ENCODE measurements at places on chromosomes 6 and 20.

DNA sequence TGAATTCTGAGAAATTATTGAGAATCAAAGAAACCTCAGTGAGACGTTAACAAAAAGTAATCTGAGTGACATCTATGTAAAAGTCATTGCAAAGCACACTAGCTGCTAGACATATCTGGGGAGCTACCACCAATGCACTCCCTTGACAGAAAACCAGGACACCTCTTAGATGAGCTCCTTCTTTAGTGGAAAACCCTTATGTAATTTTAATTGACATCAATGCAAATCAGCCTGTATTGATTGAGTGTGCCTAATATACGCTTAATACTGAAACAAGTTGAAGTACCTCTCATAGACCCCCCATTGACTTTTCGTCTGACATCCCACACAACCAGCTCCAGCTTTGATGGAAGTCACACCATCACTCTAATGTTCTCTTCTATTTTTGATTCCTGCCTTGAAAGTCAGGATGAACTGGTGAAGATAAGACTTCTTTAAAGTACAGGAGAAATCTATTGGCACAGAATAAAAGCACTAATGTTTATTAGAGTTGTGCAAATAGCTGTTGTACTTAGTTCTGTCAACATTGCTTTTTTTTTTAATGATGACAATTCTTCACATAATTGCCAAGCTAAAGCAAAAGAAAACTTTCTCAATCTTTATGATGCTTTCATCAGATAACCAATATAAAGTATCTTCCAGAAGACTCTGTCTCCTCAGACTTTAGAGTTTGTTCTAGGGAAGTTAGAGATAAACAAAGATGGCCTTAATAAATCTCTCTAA lies 98.0 kb upstream of the FAM8A1 start:
- no peak for DNase-seq

DNA sequence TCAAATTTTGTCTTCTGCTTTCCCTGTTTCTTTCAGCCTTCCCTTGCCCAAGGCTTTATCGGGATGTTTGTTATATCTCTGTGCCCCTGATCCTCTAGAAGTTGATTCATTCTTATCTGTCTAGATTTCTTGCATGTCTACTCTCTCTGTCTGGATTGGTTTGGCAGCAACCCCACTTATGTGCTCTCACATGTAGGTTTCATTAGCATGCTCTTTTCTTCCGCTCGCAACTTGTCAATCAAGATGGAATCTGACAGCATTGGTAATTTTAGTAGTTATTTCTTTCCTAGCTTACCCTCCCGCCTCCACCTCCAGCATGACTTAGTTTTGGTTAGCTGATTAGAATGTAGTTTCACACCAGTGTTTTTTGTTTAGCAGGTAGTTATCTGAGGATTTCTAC lies 39.3 kb downstream of the LRRC1 start:
- DNase-seq = no peak

DNA sequence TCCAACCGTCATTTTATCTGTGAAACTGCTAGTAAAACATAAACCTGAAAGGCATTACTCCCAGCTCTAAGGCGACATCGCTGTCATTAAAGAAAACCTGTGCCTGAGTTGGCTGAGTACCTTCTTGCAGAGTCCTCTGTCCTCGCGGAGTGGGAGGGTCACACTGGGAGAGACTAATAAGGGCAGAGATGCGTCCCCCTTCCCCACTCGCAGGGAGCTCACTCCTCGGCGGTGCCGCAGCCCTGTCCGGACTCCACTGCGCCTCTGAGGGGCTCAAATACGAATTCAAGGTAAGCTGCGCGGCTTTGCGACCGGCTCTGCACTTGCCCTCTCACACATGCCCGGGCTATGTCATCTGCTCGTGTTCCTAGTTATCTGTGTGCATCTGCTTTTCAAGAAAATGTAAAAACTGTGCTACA lies at the start of gene COL19A1:
TSS of gene COL19A1 (plus strand) at position 206 of the 419 bp plus-strand sequence. CDS start 13,012 bp downstream, outside the sequence.
- DNase-seq = peak; percentile 2

DNA sequence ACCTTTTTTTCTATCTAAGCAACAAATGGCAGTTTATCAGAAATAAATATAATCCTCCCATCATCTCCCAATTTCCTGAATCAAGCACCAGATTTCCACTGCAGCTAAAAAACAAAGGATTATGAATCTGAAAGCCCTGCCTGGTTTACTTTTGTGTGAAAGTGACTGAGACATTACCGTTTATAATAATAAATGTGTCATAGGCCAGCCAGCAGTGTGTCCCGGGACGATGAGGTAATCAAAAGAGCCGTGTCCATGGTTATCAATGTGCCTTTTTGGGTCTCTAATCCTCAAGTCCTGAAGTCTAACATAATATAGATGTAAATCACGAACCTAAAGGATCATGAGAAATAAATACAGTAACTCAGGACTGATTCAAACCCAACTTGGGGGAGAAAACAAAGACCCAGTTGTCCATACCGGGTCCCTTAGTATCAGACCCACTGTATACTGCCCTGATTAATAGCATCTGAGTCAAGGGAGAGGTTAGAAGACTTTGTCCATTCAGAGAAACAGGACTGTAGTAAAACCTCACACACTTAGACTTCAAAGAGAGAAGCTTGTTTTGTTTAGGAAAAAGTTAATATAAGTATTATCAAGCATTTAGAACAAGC lies 149.1 kb downstream of the SASH1 start:
- no peak for DNase-seq

- no peak for DNase-seq
Observed at GRCh38 chr20:60124776-60125381, 166.7 kb downstream of the CDH26 start.

DNA sequence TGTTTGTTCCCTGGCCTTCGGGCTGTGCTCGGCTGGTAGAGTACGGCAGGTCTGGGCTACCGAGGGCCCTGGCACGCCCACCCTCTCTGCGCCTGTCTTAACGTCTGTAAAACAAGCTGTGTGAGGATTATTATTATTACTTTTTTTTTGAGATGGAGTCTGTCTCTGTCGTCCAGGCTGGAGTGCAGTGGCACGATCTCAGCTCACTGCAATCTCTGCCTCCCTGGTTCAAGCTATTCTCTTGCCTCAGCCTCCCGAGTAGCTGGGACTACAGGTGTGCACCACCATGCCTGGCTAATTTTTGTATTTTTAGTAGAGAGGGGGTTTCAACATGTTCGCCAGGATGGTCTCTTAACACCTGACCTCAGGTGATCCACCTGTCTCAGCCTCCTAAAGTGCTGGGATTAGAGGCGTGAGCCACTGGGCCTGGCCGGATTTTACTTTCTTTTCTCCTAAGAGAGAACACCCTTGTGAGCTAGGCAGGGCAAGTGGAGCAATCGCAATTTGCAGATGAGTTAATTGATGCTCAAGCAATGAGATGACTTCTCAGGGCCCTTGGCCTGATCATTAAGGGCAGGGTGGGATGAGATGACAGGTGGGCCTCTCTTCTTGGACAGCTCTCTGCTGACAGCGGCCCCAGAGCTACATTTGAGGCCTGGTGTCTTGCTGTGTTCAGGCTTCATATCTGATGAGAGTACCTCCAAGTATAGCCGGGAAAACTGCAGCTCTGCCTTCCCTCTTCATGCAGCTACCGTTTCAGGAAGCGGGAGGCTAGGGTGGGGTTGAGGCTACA lies 859 bp upstream of the SMIM29 start:
- DNase-seq = peak; percentile 21

GRCh38 chr20:14582855-14583254 lies 245.4 kb upstream of the FLRT3 start:
- no peak for DNase-seq

GRCh38 chr6:144314003-144314485 lies 28.9 kb downstream of the UTRN start:
- DNase-seq = no peak

DNA sequence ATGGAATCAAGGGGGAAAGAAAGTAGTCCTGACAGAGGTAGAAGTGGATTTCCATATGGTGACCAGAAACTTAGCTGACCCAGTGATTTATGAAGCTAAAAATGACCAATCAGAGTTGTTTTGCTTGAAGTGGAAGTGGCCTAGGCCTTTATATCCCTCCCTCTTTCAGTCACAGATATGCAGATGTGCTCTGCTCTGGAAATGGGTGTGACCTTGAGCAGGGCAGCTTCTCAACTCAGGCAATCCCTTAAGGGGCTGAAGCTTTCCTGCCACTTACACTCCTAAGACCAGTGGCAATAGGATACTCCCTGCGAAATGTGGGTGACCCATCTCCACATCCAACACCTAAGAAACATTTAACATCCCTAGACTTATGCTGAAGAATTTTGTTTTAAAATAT lies 256.6 kb downstream of the EYS start:
- DNase-seq = no peak

DNA sequence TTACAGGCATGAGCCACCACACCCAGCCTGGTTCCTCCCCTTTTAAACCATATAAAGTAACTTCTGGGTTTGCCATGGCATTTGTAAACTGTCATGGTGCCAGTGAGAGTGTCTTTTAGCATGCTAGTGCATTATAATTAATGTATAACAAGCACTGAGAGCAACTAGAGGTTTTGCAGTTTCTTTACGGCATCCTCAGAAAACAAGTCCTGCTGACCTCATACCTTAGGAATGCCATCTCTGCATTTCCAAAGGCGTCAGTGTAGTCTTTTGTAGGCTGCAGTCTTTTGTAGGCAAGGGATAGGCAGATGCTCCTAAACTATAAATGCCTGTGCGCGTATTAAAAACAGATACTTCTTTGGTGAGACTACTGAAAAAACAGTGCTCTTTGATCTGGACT lies 75.0 kb upstream of the EZR start:
- no peak for DNase-seq

DNA sequence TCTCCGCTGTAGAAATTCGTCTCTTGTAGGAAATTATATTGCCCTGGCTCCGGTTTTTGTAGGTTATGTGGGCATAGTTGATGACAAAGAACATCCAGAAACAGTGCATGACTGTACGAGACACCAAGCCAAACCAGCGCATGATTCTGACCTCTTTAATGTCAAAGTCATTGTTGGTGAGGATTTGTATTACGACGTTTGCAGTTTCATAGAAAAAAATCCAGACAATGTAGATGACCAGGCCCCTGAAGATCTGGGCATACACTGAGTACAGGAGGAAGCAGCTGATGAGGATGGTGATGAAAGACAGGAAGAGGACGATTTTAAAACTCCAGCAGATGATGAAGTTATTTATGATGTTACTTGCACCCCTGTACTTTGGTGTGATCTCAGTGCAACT lies 39.1 kb upstream of the TBC1D22B start:
- DNase-seq = no peak

GRCh38 chr6:109428889-109429477 lies 11.4 kb downstream of the PPIL6 start:
- no peak for DNase-seq

- no peak for DNase-seq
Observed at GRCh38 chr20:58251979-58252591, 23.6 kb upstream of the ANKRD60 start.

DNA sequence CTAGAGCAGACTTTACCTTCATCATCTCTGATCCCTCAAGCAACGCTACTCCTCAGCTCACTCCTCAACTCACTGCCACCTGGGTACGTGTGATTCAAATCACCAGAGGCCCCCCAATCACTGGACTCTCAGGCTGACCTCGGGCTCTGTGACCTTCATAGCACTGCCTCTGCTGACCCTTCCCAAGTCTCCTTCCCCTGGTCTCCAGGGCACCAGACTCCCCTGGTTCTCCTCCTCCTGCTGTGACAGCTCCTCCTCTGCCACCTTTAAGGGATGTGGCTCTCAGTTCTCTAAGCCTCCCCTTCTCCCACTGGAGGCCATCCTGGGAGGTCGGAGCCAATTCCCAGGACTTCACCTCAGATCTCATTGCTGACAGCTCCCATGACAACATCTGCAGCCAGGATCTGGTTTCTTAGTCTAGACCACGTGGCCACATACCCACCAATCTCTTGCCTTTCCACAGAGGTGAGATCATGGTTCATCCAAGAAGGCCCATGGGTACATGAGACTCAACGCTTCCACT lies 90.4 kb downstream of the NFATC2 start:
- no peak for DNase-seq

DNA sequence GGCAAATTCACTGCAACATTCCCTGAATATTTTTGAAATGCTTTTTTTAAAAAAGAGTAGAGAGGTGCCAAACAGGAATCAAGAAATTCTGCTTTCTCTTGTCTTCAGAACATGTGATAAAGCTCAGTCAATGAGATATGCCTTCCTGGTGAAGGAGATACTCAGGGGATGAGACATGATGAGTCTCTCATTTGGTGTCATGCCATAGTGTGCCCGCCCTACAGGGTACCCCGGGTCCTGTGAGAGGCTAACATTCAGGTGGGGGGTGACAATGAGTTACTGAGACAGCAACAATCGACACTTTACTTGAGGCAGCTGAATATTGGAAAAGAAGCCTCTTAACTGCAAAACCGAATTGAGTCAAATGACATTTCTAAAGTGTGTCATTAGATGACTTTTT lies 6.7 kb downstream of the CCR6 start:
- no peak for DNase-seq

GRCh38 chr20:47354714-47355488 lies 1.6 kb downstream of the ZMYND8 start:
- no peak for DNase-seq

DNA sequence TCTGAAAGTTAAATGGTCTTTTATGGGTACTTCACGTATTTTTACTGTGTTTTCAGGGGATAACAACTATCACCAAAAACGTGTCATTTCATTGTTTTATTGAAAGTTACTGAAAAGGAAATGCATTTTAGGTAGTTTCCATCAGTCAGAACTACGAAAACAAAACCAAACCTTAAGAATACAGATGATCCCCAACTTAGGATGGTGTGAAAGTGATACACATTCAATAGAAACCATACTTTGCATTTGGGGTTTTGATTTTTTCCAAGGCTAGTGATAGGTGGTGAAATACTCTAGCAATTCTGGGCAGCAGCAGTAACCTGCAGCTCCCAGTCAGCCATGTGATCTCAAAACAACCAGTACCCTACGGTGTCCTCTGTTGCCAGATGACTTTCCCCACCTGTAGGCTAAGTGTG lies 25.9 kb upstream of the EFHC1 start:
- no peak for DNase-seq

- no peak for DNase-seq
Observed at GRCh38 chr6:110609101-110609500, 132.7 kb upstream of the SLC22A16 start.

DNA sequence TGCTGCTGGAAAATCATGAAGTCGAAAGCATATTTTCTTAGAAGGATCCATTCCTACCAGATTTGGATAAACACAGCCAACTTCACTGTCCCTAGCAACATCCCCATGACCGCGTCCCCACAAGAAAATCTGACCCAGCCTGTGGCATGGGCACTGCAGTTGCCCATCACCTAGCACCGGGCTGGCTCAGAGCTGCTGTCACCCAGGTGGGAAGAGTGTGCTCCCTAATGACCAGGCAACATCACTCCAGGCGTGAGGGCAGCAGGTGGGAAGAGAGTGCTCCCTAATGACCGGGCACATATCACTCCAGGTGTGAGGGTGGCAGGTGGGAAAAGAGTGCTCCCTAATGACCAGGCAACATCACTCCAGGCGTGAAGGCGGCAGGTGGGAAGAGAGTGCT lies 238.0 kb downstream of the TBXT start:
- no peak for DNase-seq
